Stimulated activated CD8-positive, alpha-beta memory T cell treated with anti-CD3 and anti-CD28 coated beads, Interleukin-15, amount 100 ng/mL, for 24 hours (primary cell): ENCODE measurements at places on chromosomes 6 and 20.

DNA sequence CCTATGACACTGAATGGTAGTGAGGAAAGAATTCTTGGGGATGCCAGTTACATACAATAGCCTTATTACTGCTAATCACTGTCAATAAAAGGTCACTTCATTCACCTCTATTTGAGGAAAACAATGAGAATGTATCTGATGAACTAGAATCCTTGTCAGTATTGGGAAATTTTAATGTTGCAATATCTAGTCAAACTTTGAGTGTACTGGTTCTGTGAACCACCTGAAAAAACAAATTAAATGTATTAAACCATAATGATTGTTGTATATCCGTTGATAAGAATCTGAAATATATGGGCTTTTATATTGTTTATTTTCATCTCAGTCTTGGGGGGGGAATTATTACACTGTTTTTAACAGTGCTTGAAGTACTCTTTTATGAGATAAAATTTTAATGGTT, 10.6 kb downstream of the TAF11 start:
- DNase-seq = no peak

DNA sequence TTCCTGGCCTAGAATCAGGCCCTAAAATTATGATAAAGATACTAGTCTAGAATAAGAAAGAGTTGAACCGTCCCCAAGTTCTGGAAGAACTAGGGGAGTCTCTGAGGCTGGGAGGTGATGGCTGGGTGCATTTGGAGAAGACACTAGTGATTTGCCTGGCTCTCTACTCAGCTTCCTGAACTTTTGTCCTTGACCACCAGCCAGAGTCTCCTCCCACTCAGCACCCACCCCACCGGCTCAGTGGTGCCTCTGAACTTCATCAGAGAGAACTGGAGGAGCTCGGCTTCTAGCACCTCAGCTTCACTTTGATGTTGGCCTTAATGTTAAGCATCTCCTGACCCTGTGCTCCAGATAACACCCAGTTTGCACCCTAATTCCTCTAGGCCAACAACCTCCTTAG, 73.0 kb downstream of the PERP start:
- no peak for DNase-seq

DNA sequence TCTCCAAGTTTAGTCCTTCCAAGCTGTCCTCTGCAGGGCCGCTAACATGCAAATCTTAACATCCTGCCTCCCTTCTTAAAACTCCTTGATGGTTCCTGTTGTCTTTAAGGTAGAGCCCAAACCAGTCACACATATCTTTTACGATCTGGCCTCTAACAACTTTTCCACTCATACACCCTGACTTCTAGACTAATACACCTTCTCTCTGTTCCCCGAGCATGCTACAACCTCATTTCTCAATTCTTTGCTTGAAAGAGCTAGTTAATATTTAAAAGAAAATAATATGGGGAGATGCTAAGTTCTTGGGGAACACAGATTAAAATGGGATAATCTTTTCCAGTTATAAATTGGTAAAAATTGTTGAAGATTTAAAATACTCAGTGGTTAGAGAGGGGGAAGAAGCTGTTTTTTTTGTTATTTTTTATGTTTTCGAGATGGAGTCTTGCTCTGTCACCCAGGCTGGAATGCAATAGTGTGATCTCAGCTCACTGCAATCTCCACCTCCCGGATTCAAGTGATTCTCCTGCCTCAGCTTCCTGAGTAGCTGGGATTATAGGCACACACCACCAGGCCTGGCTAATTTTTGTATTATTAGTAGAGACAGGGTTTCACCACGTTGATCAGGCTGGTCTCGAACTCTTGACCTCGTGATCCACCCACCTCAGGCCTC, 250.7 kb downstream of the MAFB start:
- no peak for DNase-seq

DNA sequence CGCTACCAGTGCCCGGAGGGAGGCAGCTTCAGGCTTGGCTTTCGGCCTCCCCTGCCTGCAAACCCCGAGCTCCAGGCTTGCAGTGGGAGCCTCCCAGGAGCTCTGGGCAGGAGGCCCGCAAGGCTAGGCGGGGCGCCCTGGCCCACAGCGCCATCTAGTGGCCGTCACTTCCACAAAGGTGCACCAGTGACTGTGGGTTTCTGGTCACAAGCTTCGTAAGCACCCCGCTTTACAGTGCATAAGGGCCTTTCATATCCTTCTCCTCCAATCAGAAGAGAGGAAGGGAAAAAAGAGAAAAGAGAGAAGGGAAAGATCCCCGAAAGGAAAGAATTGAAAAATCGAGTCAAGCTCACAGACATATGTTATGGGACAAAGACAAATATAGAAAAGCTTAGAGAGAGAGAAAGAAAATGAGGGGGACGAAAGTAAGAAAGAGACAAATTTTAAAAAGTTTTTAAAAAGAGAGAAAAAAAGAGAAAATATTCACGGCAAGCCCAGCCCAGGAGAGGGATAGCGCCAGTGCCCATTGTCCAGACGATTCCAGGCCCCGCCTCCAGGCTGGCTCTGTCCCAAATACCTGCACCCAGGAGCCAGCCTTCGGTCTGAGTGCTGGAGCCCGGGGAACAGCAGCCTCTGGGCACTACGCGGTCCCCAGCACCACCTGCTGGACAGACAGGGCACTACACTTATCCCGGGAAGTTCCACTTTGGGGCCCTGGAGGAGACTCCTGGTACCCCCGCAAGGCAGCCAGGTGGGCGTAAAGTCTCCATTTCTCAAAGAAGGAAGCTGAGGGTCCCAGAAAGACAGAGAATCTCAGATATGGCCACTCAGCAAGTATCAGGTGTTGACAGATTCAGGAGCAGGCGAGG, 207.1 kb downstream of the PREX1 start:
- peak; percentile 63 for DNase-seq

DNA sequence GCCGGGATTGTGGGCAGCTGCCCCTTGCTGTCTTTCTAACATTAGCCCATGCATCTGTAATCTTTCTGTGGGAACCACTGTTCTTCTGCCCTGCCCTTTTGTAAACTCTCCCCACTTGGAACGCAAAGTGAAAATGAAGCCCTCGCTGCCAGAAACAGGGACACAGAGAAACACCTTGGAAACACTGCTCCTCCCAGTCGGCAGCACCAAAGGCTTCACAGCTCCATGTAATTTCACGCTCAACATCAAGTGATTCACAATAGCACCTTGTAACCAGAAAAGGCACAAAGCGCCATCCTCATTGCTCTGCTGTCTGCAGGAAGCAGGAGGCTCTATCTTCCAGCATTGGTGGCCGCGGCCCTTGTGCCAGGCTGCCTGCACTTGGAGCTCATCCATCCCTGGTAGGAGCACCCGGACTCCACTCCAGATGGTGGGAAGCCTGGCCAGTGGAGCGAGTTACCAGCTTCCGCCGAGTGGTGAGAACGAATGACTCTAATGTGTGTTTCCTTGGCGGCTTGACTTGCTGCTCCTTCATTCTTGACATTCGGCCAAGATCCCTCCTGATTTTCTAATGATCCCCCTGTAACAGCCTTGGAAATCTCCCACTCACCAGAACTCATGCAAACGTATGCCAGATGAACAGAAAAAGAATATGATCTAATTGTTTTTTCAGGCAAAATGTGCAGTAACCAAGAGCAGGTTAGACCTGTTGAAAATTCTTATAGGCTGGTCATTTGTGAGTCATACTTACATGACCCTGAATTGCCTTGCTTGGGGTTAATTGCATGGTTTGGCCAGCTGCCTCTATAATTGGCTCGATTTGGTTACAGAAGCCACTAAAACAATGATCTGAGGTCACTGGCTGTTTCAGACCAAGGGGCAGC, 169.1 kb upstream of the CDYL start:
- no peak for DNase-seq

DNA sequence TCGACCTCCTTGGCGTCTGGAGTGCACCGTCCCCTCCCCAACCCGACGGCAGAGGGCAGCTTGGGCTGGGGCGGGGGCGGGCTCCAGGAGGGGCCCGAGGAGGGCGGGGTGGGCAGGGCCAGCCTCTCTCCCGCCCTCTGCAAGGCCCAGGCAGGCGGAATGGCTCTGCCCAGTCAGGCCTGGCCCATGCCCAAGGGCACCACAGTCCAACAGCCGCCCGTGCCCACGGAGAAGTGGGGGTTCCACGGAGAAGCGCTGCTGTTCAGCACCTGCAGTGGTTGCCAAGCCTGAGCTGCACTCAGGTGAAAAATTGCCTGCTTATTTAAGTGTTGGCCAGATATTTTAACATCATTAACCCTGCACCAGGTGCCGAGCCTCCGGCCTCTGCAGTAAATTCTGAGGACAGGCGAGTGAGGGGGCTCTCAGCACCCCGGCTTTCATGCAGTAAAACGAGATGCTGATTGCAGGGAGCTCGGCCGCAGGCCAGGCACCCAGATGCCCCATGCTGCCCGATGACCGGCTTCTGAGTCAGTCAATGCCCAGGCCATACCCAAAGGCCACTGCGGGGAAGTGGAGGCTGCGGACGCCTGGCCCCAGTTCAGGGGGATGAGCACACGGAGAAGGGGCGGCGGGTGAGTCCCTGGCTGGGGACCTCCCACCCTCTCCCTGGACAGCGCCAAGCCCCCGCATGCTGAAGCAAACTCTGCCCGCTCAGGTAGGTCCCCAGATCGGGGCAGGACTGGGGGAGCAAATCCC, at the start of gene SRMS:
SRMS (minus strand) TSS at position 25 of the 756 bp plus-strand sequence. CDS start 286 bp downstream, outside the sequence.
- DNase-seq = no peak

DNA sequence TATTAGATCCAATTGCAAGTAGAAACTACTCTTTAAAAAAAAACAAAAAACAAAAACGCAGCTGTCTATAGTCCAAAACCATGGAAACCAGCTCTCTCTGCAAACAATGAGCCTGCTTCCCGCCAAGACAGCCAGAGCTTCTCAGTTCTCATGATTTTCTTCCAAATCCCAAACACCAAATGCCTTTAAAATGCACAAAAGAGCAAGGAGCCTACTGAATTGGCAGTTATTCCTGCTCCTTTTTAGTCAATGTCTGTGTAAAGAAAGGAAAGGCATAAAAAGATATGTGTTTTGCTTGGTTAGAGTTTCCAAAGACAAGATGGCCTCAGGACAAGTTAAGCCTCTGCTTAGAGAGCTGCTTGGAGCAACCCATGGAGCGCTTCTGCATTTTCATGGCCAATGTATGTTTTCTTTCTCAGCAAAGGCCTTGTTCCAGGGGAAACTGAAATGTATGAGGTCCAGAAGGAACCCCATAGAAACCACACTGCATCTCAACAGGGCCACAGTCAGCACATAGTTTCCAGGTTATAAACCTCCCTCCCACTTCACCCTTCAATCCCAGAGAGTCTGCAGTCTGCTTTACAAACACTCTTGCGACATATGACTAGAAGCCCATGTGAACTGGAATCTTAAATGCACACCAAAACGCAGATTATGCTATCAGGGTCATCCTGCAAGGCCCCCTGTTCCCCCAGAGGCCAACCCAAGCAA, 209.3 kb upstream of the TAB2 start:
- DNase-seq = no peak
